ENCODE measurements at places on chromosomes 12 and 14.

- no peak for DNase-seq
These were observed 31.5 kb downstream of the TMEM132D start for GRCh38 chr12:129871991-129872972.

- no peak for DNase-seq
These were observed 193.8 kb upstream of the LHX5 start for GRCh38 chr12:113665457-113665856.

DNA sequence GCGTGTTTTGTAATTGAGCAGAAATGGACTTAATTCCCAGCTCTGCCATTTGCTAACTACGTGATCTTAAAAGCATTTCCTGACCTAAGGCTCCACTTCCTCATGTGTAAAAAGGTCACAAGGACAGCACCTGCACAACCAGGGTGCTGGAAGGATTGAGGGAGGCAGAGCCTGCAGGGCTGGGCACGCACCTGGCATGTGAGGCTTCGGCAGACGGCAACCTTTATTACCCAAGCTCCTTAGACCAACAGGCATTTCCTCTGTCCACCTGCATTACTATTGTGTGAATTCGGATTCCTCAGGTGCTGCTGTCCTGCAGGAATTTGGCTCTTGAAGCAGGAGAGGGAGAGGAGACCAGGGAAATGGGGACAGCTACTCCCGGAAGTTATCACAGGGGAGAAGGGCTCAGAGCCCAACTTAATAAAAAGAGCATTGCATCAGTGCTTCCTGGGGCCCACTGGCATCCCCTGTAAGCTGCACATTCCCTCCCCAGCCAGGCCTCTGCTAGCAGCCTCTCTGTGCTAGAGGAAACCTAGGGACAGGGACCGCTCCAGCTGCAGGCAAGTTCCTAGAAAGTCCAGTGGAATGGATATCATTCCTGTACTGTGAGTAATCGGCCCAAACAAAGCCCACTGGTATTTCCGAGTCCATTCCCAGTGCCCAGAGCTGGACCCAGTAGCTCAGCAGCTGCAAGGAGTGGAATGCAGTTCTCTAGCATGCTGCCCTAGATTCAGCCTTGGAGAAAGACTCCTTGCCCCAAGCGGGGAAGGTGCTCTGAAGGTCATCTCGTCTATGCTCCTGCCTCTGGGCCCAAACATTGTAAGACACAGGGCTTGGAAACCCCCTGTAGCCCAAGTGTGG lies 157.1 kb upstream of the CCND2 start:
- DNase-seq = peak; percentile 81

GRCh38 chr14:102568115-102568614 lies 24.3 kb upstream of the RCOR1 start:
- no peak for DNase-seq

- DNase-seq = no peak
These were observed 58.6 kb upstream of the BCL11B start for GRCh38 chr14:99330316-99331240.

DNA sequence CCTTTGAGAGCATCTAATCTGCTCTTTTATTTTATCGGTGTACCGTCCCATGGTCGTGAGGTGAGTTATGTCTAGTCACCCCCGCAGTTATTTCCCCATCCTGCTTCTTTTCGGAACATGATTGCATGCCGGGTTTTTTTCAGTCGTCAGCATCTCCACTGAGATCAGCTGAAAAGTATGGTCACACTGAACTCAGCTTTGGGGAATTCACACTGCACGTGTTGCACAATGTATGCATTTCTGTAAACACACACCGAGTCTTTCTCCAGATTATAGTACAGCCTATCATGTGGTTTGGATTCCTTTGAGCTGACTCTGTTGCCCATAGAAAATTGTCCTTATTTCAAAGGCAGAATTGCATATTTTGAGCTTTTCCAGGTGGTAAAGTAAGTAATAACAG lies 24.6 kb downstream of the PLXNC1 start:
- peak; percentile 57 for DNase-seq

DNA sequence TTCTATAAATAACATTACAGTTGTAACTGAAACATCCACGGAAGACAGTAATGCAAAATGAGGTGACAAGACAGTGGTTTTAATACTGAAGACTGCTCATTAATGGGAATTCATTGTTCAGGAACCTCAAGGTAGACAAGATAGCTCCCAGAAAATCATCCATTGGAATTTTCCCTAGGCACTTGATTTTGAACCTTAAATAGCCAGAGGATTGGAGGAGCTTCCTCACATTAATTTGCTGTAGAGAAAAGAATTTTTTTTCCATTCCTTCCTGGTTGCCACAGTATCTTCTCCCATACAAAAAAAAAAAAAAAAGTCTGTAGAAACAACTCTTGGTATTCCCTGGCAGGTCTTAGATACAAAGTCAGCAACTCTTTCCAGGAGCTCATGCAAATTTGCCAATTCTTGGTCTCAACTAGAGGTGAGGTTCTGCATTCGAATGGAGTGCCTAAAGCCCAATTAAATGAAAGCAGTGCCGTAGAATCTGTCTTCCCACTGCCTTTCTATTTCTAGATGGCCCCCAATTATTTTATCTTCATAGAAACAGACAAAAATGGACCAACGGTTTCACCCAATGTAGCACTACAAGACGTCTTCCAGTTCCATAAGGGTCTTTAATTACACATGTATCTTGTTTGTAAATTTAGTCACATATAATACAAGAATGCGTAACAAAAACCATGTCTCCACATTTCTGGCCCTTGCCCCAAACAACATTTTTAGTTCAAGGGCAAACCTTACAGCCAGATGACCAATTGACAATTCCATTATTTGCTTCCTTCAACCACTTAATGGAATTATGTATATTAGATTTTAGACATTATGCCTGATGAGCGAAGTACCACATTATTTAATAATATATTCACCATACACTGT lies 13.5 kb downstream of the SLC38A2 start:
- DNase-seq = no peak

Measured in HTR-8/SVneo (cell line).